ENCODE measurements at places on chromosomes 3 and 15.
A peak's percentile ranks its signal among the peaks of the same experiment; 100 is the strongest.

DNA sequence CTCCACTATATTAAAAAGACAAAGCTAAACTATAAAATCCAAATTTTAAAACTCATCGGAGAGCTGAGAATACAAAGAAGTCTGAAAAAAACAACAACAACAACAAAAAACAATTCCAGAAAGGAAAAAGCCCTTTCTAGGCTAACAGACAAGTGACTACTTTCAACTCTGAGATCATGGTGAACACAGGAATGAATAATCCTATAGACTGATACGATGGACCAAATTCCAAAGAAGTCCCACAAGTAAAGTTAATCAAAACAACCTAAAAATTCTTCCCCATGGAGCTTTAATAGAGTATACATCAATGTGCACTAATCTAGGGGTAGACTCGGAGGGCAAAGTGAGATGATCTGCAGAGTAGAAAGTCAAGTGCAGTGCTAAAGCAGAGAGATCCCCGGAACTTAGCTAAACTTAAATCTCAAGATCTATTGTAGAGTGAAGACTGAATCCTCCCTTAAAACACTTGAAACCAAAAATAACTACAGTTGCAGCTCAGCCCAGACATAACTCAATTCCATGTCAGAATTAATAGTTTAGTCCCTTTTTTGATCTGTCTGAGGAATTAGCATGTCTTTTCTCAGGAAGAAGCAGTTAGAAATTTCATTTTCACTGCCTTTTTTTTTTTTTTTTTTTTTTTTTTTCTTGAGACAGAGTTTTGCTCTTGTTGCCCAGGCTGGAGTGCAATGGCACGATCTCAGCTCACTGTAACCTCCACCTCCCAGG, 43.5 kb downstream of the MYO9A start:
- no peak for DNase-seq

- no peak for DNase-seq
Observed at GRCh38 chr3:135337192-135337591, 542.1 kb downstream of the EPHB1 start.

DNA sequence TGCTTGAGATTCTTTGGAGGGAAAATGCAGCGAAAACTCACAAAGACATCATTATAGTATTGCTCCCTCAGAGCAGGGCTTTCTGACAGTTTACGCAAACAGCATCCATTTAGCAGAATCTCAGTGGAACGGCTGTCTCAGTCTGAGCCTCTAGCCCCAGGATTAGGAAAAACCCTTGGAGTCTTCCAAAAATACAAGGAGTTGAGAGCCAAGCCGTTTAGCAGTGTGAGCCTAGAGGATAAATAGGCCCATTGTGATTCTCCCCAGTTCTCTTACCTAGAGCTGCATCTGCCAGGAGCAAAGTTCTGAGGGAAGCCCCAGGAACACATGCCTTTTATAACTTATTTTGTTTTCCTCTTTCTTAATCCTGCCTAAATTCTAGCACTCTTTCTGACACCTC, 359.6 kb downstream of the NTRK3 start:
- DNase-seq, result no peak

DNA sequence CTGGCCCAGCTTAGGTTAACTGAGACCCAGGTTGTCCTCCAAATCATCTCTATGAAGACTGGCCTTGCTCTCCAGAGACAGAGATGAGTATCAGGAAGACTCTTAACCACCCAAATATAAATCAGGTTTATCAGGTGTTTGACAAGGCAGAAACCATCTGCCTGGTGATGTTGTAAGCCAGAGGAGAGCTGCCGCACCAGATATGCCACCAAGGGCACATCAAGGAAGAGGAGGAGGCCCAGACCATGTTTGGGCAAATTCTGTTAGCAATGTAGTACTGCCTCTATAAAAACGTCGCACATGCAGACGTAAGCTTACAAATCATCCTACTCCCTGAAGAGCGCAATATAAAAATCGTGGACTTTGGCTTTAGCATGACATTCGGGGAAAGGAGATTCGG, 21.0 kb upstream of the RPL32 start:
- no peak for DNase-seq

GRCh38 chr3:127799476-127800222, 22.7 kb downstream of the MGLL start:
- peak; percentile 67 for DNase-seq

GRCh38 chr3:81375921-81376320, 385.5 kb downstream of the GBE1 start:
- no peak for DNase-seq

- no peak for DNase-seq
Observed at GRCh38 chr3:10291641-10292040, 1.1 kb downstream of the GHRL start.

DNA sequence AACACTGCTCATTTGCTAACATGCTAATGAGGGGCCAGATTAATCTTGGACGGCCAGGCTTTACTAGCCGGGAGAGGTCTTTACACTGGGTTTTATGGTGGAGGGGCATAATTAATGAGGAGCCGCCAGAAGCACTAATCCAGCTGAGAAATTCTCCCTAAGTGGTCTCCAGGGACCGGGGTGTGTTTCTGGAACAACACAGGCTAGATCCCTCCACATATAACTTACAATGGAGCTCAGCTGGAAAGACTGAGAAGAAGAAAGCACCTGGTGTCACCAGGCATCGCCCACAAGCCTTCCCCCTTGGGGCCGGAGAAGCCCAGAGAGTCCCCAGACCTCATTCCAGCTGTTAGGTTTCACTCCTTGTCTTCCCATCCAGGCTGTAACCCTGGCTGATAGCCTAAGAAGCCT, 127.5 kb downstream of the MEGF11 start:
- DNase-seq, result no peak

- DNase-seq, result no peak
Observed at GRCh38 chr3:135175728-135176277, 380.7 kb downstream of the EPHB1 start.

DNA sequence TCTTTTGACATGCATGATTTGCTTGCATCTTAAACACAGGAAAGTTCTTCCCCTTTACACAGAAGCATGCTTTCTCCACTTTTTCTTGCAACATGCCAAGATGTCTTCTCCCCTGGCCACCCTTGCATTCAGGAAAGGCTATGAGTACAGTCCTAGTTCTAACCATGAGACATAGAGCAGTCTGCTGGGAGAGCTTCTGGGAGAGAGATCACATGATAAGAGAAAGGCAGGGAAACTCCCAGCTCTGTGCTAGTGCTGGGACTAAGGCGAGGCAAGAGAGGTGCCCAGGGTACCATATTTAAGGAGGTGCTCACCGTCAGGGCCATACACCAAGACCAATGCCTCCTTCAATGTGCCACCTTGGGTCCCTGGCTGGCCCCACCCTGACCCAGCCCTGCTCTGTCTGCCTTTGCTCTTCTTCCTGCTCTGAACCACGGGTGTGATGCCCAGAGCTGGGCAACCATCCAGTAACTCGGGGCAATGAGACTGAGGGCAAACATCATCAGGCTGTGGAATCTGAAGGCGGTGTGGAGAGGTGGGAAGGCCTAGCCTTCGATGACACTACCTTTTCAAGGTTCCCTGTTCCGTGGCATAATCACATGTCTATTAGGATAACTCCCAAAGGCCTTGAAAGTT, 77.4 kb upstream of the PRR20G start:
- DNase-seq, result no peak

GRCh38 chr3:117534138-117534537, 824.6 kb downstream of the TUSC7 start:
- DNase-seq, result no peak

DNA sequence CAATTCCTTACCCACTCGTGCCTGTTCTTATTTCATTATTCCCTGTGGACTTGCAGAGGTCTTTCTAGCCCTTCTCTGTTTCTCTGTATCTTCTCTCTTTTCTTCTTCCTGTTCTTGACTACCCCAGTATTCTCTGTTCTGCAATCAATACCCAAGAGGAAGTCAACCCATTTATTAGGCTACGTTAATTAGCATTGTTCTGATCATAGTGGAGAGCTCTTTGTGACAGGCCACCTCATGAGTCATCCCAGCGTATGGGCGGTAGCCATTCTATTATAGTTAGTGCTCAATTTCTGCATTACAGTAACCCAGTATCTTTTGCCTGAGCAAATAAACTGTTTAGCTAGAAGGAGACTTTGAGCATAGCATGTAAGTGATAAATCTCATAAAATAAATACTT, 259.5 kb upstream of the GRM7 start:
- no peak for DNase-seq

DNA sequence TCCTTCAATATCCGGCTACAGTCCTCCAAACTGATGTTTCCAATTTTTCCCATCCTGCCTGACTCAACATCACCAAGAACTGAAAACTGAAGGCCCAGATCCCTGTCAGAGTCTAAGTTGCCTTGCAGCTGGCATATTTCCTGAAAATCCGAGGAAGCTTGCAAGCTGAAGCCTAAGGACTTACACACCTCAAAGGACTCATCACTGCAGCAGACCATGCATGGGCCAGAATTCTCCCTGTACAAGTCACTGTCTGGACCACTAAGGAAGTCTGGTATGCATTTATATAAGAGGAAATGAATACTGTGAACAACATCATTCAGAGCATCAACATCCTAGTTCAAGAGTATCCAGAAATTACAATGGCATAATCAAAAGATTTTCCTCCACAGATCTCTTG, 548.8 kb upstream of the MDFIC2 start:
- peak; percentile 38 for DNase-seq

DNA sequence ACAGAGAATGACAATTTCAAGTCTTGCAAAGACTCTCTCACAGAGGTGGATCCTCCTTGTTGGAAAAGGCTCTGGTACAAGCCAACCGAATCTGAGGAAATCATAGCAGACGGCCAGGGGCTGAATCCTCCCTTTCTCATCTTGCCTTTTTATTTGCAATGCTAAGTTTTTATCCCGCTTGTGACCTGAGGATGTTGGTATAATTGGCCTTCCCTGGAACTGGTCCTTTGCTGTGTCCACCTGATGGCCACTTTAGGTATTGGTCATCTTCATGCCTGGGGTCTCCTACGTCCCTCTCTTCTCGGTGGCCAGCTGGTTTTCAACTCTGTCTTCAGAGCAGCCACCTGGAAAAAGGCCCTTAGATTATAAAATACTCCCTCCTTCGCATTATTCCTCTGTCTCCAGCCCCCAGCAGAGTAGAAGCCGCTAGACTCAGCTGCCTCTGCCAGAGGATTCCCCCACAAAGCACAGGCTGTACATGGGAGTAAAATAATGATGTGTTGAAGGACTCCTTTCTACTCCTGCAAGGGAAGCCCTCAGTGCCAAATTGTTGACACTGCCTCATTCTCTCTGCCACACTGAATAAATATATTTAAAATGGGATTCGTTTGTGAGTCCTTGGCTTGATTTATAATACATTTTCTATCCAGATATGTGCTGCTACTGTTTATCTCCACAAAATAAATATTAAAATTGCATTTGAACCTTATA, 208.9 kb upstream of the CFAP20DC start:
- DNase-seq, result no peak

- no peak for DNase-seq
Observed at GRCh38 chr3:24195504-24196230, 250.6 kb downstream of the NR1D2 start.

DNA sequence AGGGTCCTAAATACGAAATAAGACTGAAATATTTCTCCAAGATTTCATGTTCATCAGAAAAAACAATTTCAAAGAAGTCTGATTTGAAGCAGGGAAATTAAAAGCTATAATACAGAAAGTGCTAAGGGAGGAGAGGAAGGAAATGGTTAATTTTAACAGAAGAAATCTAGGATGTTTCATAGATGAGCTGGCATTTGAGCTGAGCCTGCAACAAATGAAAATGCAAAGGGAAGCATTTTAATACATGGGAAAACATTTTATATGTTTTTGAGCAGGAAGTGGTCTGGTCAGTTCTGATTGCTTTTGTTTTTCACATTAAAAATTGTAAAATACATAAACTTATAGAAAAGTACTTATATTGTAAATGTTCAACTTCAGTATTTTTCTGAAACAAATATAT, 17.2 kb upstream of the RAP2B start:
- no peak for DNase-seq

DNA sequence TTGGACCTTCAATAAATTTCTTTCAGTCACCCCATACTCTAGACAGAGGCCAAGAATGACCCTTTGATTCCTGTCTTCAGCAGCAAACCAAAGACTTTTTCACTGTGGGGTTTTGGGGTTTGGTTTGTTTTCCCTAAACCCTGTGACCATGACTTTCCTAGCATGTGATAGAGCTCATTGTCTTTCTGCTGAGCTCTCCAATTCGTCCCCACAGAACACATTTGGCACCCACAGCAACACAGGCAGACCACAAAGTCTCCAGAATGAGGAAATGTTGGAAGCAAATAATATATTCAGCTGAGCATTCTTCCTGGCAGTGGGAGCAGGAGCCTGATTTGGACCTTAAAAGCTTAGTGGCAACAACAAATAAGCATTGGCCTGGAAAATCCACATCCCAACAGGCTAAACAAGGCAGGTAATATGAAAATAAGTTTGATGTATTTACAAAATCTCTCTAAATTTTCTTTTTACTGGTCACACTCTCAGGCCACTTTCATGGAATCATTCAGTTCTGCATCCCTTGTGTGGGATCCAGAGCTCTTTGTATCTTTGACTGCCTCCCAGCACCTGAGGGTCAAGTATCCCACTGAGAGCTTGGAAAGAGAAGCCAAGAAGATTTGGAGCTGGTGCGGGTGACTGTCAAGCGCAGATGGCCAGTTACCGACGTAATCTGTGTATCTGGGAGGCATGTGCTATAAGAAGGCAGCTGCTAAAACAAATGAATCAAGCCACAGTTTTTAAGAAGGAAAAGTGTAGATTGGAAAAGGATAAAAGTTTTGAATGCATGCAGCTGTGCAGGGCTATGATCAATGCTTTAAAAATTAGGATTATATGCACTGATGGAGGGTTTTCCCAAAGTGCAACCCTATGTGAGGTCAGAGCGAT, 36.5 kb upstream of the CPB1 start:
- no peak for DNase-seq

GRCh38 chr15:66747886-66748707, 46.1 kb downstream of the SMAD6 start:
- DNase-seq, result no peak

- no peak for DNase-seq
Observed at GRCh38 chr3:34363881-34364280, 565.5 kb downstream of the PDCD6IP start.

DNA sequence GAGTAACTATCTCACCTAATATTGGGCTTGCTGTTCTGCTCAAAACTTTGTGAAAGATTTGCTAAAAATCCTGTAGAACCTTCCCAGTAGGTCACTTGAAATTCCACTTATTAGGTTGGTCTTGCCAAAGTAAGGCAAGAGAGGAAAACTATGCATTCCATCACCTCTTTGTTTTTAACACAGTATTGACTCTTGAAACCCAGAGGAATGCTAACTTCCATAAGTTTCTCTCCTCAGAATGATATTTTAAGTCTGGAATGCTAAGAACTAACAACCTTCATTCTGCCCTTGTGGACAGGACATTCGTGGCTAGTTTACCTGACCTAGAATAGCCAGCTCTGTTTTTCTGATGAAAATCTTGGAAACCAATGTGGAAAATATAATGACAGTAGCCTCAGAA, 154.5 kb downstream of the TMCO5A start:
- DNase-seq, result no peak

All from GM04504 (cell line).